ENCODE measurements at places on chromosomes 4 and X. TPM values are rescaled to one million over a fixed set of nuclear protein-coding genes. Genes with fewer than 3 reads are reported as not detected.

GRCh38 chrX:46791927-46792809 is 33.2 kb upstream of the SLC9A7 start:
- H3K27ac ChIP-seq, result no peak overlapping the region
- 0 out of 2 replicates have a peak, but pooled peaks cover 4% of the 10 kb centered on the region for H3K27me3 ChIP-seq
- no peaks in the 10 kb centered on the region for H3K36me3 ChIP-seq

The PRR32 gene
- not detected for total RNA-seq

The PDGFC gene
- 0.20 TPM for total RNA-seq

- no peak for DNase-seq
- H3K27me3 ChIP-seq, result no peaks in the 10 kb centered on the region
- no peak overlapping the region for H3K27ac ChIP-seq
- H3K36me3 ChIP-seq, result no peaks in the 10 kb centered on the region
- H3K4me1 ChIP-seq, result no peaks in the 10 kb centered on the region
- no peak overlapping the region for H3K4me3 ChIP-seq
These were observed 31.0 kb upstream of the BEX4 start for GRCh38 chrX:103183912-103184311.

GRCh38 chr4:3523628-3524221 is 8.5 kb downstream of the LRPAP1 start:
- no peaks in the 10 kb centered on the region for H3K27me3 ChIP-seq
- peaks cover 29% of the 10 kb centered on the region for H3K4me1 ChIP-seq

The CENPC gene
- 27.9 TPM for total RNA-seq

- peak; percentile 14 for DNase-seq
- H3K4me1 ChIP-seq, result no peaks in the 10 kb centered on the region
- H3K36me3 ChIP-seq, result peaks cover 19% of the 10 kb centered on the region
These were observed 173.6 kb upstream of the NUDT6 start for GRCh38 chr4:123096038-123096437.

Measured in K562 (cell line).